ENCODE measurements at places on chromosomes 1 and 21. TPM values are rescaled to one million over a fixed set of nuclear protein-coding genes. Genes with fewer than 3 reads are reported as not detected.

DNA sequence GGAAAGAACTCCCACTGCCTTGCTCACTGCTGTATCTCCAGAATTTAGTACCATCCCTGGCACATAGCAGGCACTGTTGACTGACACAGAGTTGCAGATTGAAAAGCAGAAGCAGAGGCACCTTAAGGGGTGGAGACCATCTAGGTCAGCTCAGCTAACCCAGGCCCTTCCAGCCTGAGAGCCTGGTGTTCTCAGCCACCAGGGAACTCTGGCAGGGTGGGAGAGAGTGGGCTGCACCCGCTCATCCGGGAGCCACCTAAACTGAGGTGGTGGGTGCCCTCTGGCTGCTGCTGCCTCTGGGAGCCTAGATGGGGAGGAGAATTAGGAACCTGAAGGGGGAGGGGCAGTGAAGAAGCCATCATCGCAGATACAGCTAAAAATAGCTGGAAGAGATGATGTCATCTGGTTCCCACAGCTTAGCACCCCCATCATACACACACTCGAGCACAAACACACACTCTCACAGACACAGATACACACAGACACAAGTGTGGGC, 1.5 kb upstream of the TSPAN1 start:
- H3K4me1 ChIP-seq, result no peaks in the 10 kb centered on the region
- H3K27me3 ChIP-seq, result no peaks in the 10 kb centered on the region
- no peaks in the 10 kb centered on the region for H3K36me3 ChIP-seq
- H3K27ac ChIP-seq, result no peak overlapping the region

DNA sequence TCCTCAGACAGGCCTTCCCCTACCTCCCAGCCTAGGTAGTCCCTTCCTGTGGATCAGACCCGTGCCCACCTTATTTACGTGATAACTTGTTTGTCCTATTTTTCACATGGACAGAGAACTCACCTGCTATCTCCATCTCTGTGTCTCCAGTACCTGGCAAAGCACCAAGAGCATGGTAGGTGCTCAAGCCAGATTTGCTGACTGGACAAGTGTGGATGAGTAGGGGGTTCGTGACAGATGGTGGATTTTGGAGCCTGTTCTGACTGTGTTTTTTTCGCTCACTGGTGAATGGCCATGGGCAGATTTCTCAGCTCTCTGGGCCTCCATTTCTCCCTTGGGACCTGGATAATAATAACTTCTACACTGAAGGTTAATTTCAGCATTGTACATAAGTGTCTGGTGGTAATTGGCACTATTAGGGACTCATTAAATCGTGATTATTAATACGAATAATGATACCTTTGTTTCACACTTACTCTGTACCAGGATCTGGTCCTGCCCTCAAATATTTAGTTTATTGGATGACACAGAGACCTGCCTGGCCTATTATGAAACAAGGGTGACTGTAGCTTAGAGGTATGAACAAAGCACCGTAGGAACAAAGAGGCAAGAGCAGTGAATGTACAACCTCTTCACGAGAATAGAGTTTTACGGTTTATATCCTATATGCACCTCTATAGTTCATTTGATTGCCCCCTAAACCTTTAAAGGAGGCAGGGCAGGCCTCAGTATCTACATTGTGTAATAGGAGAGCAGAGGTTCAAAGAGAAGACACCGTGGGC, 24.5 kb upstream of the SLC26A9 start:
- H3K4me1 ChIP-seq, result no peaks in the 10 kb centered on the region
- H3K27me3 ChIP-seq, result no peaks in the 10 kb centered on the region
- H3K36me3 ChIP-seq, result no peaks in the 10 kb centered on the region

- no peaks in the 10 kb centered on the region for H3K27me3 ChIP-seq
- peaks cover 12% of the 10 kb centered on the region for H3K4me1 ChIP-seq
- H3K4me3 ChIP-seq, result no peak overlapping the region
Observed at GRCh38 chr1:39159224-39160036, 45.1 kb upstream of the MACF1 start.

DNA sequence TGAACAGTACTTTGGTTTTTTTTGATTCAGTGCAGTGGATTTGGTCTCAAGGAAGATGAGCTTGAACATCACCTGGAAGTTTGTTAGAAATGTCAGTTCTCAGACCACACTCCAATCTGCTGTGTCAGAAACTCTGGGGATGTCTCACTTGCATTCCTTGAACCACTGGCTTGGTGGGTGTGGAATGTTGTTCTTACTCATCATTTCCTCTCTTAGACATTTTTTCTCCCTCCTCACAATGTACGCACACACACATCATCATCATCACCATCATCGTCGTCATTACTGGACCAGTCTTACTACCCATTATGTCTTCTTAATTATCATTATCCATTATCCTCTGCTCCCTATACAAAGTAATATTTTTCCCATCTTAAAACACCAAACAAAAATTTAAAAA, 91.9 kb upstream of the KCNK2 start:
- no peaks in the 10 kb centered on the region for H3K36me3 ChIP-seq
- H3K4me1 ChIP-seq, result no peaks in the 10 kb centered on the region
- no peaks in the 10 kb centered on the region for H3K27me3 ChIP-seq
- H3K27ac ChIP-seq, result no peak overlapping the region
- DNase-seq, result no peak

Gene SMYD3
- 18.4 TPM for total RNA-seq

Gene NR5A2
- total RNA-seq, result not detected

Gene ASTN1
- not detected for total RNA-seq

Gene IFI6
- 62.5 TPM for total RNA-seq

Gene LENEP
- 0.80 TPM for total RNA-seq
